Calu3 (cell line): ENCODE measurements at places on chromosomes 16 and 17. TPM values are rescaled to one million over a fixed set of nuclear protein-coding genes. Genes with fewer than 3 reads are reported as not detected.

Gene PSME3IP1
- total RNA-seq = 171 and 177 TPM in 2 replicates

Gene ABCA3
- 7.6 and 9.6 TPM in 2 replicates for total RNA-seq

Gene IRF8
- 5.0 and 10.5 TPM in 2 replicates for total RNA-seq

Gene P2RX1
- total RNA-seq = not detected in 2 replicates

Gene SYCE1L
- total RNA-seq = 2.0 and 6.2 TPM in 2 replicates

Gene STUB1
- 102 and 114 TPM in 2 replicates for total RNA-seq

Gene ZNF469
- 0.24 and 0.50 TPM in 2 replicates for total RNA-seq

Gene ITGB4
- total RNA-seq = 253 and 301 TPM in 2 replicates

Gene UNC45B
- not detected in 2 replicates for total RNA-seq

Gene OTOP2
- not detected in 2 replicates for total RNA-seq

Gene TXNL4B
- total RNA-seq = 18.0 TPM in 2 replicates

Gene IGF2BP1
- total RNA-seq = 14.4 and 17.6 TPM in 2 replicates

Gene SALL1
- total RNA-seq = not detected in 2 replicates

Gene CCL22
- 2.6 and 4.5 TPM in 2 replicates for total RNA-seq
